A549 (cell line): ENCODE measurements at places on chromosomes 6 and 20.

- DNase-seq = no peak
Observed at GRCh38 chr6:131635384-131636340, 1.4 kb upstream of the ENPP3 start.

DNA sequence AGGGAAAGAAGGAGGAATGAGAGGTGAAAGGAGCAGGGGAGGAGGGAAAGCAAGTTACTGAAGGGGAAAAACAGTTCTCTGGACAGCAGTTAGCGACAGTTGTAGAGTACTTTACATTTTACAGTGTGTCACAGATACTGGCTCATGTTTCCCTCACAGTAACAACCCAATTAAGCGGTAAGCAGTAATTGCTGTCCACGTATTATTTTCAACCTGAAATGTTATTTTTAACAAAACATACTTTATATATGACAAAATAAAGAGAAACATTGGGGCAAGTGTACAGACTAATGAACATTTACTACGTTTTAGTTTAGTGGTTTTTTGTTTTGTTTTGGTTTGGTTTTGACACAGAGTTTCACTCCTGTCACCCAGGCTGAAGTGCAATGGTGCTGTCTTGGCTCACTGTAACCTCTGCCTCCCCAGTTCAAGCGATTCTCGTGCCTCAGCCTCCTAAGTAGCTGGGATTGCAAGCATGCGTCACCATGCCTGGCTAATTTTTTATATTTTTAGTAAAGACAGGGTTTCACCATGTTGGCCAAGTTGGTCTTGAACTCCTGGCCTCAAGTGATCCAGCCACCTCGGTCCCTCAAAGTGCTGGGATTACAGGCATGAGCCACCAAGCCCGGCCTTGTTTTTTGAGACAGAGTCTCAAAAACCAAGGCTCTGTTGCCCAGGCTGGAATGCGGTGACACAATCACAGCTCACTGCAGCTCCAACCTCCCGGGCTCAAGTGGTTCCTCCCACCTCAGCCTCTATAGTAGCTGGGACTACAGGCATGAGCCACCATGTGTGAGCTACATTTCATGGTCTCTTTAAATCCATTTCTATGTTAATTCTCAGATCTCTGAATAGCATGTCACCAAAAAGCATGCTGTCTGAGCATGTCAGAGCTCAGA lies 22.6 kb upstream of the BTN3A2 start:
- no peak for DNase-seq

GRCh38 chr6:27311806-27312145 lies 297 bp downstream of the POM121L2 start:
- no peak for DNase-seq

- no peak for DNase-seq
Observed at GRCh38 chr6:154370545-154370944, 13.9 kb upstream of the IPCEF1 start.

- peak; percentile 29 for DNase-seq
Observed at GRCh38 chr20:56171087-56172012, 77.2 kb upstream of the MC3R start.

DNA sequence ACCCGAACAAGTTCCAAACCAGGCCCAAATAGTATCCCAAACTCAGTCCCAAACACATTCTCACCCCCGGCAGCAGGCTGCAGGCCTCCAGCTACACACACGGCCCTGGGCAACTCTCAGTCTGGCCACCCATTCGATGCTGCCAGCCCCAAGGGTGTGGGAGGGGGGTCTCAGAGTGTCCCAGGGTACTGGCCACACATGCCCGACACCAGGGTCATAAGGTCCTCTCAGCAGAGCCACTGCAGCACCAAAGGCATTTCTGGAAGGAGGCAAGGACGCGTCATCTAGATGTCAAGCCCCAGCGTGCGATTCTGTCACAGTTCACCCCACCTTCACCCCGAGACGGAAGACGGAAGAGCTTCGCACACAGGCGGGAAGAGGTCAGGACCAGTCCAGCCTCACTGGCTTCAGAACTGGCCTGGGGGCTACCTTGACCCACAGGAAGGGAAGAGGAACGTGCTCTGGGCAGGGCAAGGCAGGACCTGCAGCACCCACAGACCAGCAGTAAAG lies 9.5 kb downstream of the MYL9 start:
- DNase-seq = no peak

- DNase-seq = no peak
Observed at GRCh38 chr6:33442283-33442682, 12.1 kb upstream of the ZBTB9 start.

DNA sequence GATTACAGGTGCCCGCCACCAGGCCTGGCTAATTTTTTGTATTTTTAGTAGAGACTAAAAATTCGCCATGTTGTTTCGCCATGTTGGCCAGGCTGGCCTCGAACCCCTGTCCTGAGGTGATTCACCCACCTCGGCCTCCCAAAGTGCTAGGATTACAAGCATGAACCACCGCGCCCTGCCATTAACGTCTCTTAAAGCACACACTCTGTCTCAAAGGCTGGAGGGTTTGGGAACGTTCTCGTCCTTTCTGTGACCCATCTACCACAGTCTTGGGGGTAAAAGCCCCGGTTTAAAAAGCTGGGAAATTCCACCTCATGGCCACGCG lies 57.8 kb upstream of the ARID1B start:
- no peak for DNase-seq

- peak; percentile 76 for DNase-seq
Observed at GRCh38 chr20:35327074-35327976, 35.1 kb upstream of the FAM83C start.

- DNase-seq = no peak
Observed at GRCh38 chr20:24702501-24703283, 233.3 kb downstream of the SYNDIG1 start.

GRCh38 chr6:144840619-144841018 lies 555.5 kb downstream of the UTRN start:
- DNase-seq = no peak

- peak; percentile 49 for DNase-seq
Observed at GRCh38 chr6:154732538-154733182, 556 bp upstream of the SCAF8 start.

DNA sequence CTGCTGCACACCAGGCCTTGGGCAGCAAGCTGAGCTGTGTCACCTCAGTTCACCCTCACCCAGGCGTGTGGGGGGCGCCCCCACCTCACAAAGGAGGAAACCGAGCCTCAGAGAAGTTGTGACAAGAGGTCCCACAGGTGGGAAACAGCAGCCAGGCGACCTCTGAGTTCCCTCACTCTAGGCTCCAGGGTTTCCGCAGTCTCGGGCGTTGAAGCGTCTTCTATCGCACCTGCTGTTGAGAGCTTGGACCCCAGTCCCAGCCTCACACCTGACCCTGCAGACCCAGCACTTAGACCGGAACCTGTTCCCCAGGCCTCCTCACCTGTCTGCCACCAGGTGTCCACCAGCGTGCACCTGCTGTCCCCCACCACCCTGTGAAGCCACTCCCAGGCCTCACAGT lies 22.3 kb upstream of the APMAP start:
- DNase-seq = no peak

DNA sequence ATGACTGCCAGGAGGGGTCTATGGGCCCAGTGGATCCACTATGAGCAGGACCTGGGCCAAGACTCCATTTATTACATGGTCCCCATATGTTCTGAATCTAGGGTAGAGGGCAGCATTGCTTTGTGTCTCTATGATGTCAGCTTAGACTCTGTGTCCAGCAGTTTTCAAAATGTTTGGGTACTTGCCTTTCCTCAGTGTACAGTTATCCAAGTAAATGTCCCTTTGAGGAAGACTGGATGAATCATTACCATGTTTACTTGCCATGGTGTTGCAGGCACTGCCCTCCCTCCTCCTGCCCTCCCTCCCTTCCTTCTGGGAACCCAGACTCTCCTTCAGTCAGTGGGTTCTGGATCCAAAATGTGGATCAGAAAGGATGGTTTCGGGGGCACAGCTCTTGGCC lies 108.6 kb downstream of the NRN1 start:
- no peak for DNase-seq

DNA sequence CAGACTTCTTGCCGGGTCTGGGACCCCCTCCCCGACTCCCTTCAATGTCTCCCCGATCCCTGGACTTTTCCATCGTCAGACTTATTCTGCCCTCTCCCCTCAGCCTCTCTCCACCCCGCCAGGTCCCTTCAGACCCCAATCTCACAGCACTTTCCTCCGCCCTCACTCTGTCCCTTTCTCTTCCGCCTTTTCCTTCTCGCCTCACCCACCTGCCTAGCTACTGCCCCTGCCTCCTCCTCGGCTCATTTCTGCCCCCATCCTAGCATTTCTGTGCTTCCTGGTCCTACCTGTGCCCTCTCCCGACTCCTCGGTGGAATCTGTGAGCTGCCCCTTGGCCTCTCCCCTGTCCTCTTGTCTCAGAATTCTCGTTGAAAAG lies 616 bp downstream of the CHMP4B start:
- DNase-seq = no peak

- no peak for DNase-seq
Observed at GRCh38 chr6:39188571-39188970, 40.7 kb downstream of the KCNK5 start.

- DNase-seq = no peak
Observed at GRCh38 chr6:37039958-37040357, 34.5 kb downstream of the FGD2 start.

GRCh38 chr6:126531286-126531685 lies 191.4 kb downstream of the CENPW start:
- DNase-seq = no peak

- no peak for DNase-seq
Observed at GRCh38 chr20:51445591-51445990, 96.9 kb downstream of the NFATC2 start.

DNA sequence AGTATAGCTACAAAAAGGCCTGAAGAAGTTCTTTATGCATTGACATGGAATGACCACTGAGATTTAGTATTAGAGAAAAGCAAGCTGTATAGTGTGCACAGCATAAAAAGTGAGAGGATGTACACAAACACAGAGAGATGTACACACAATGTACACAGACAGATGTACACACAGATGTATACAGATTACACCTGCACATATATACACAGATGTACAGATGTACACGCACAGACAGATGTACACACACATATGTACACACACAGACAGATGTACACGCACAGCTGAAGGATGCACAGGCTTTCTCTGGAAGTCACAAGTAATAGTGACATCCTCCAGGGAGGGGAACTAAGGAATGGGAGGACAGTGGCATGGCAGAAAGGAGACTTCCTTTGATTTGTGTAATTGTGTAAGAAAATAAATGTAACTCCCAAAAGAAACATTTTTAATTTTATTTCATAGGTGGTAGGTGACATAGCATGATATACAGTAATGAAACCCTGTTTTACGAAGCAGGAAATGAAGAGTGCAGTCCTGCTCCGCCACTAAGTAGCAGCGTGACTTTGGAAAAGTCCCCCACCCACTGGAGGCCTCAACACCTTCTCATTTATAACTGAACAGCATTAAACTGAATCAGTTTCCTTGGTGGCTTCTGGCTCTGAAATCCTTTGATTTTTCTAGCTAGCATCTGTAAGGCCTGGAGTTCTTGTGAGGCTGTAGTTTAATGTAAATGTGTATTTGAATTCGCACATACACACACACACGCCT lies 14.1 kb downstream of the NFATC2 start:
- no peak for DNase-seq

- DNase-seq = no peak
Observed at GRCh38 chr6:86471791-86472190, 465.5 kb upstream of the HTR1E start.

DNA sequence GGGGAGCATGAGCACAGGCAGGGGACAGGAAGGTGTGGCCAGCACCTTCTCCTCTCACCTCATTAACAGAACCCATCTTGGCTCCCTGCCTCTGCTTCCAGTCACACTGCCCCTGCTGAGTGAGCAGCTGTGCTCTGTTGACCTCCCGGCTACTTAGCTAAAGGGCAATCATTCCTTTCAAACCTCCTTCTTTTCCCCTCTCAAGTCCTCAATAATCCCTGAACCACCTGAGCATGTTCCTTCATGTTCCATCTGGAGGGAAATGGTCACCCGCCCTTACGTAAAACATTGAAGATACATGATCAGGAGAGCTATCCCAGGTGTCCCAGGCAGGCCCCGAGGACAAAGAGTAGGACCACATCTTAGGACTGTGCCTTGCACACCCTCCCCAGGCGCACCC lies 21.7 kb upstream of the MRPS10 start:
- DNase-seq = no peak
